Fibroblast of skin of right biceps (primary cell): ENCODE measurements at places on chromosomes 13 and 19.

DNA sequence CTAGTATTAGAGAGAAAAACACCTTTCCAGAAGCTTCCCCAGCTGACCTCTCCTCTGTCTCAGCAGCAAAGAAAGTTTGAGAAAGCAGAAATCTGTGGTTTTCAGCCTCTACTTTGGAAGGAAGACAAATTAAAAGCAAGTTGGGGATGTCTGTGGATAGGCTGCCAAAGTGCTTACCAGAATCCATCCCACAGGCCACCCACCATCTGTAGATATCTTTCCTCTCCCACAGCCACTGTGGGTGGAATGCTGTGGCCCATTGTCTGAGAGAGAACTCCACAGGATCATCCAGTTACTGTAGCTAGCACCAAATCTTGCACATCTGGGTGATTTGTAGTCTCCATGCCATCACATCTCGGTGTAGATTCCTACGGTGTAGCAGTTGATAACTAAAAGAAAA, 133.5 kb downstream of the DNAJC15 start:
- no peak for DNase-seq

- DNase-seq = no peak
These were observed 29.2 kb upstream of the FGF9 start for GRCh38 chr13:21641629-21642028.

- DNase-seq = no peak
These were observed 1.3 kb downstream of the ARHGAP45 start for GRCh38 chr19:1068009-1069001.

- no peak for DNase-seq
These were observed 668.1 kb downstream of the SLITRK5 start for GRCh38 chr13:88339271-88339741.

- no peak for DNase-seq
These were observed 4.3 kb downstream of the GDF15 start for GRCh38 chr19:18390065-18390907.

DNA sequence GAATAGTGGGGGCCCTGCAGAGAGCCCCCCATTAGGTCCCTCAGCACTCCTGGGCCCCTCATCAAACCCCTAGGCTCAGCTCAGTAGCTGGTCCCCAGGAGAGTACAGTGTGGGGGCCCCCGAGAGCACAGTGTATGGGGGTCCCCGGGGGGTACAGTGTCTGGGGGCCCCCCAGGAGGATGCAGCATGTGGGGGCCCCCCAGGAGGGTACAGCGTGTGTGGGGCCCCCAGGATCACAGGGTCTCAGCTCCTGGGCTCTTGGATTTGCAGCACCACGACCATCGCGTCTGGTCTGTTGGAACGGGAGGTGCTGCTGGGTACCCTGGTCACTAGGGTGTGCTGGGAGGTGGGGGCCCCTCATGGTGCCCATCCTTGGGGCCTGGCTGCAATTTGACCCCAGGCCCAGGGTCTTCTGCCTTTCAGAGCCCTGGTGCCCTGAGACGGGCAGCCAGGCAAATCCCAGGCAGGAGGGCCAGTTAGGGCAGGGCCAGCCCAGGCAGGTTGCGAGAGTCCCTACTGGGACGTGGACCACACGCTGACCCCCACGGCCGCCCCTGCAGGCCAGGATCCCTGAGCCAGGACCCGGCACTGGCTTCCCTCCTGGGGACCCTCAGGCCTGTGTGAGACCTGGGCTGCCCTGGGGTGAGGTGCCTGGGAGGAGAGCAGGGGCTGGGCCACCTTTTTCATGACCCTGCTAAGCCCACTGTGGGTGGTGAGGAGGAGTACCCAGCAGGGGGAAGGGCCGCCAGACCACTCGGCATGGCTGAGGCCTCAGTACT, 13.6 kb downstream of the CBARP start:
- no peak for DNase-seq

DNA sequence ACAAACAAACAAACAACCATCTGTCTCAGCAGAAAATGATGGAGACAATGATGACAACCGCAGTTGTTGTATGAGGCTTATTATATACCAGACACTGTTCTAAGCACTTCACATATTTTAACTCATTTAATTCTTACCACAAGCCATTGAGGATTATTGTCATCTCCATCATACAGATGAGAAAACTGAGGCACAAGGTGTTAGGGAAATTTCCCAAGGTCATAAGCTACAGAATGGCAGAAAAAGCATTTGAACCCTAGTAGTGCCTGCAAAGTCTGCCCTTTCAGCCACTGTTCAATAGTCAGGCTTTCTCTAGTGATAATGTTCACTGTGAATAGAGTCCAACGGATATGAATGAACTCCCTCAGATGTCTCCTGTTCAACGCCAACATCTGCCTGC, 60.1 kb downstream of the GPALPP1 start:
- DNase-seq = no peak

DNA sequence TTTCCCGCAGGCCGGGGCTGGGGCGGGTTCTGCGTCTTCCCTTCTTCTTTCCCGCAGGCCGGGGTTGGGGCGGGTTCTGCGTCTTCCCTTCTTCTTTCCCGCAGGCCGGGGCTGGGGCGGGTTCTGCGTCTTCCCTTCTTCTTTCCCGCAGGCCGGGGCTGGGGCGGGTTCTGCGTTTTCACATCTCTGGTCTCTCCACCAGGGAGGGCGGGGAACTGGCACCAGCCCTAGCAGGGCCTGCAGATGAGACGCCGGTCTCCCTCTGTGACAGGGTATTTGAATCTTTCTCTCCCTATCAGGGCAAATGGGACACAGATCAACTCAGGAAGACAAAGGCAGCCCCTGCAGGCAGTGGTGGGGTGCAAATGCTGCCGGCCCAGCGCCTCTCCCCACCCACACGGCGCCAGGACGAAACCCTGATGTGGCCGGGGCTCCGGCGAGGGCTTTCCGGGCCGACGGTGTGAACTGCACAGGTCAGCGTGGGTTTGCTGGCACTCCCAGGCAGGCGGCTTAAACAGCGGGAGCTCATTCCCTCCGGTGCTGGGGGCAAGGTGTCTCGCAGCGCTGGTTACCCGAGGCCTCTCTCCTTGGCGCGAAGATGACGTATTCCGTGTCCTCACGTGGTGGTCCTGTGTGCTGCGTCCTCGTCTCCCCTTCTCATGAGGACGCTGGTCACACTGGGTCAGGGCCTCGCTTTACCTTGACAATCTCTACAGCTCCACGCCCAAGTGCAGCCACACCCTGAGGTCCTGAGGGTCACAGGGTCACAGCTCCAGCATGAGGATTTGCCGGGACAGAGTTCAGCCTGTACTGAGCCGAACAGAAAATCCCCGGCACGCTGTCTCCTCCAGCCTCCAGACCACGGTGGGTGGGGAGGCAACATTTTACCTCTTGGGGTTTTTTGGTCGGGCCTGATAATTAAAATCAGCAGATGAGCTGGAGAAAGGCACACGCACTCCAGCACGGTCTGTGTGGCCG, 717 bp upstream of the C13orf46 start:
- no peak for DNase-seq

DNA sequence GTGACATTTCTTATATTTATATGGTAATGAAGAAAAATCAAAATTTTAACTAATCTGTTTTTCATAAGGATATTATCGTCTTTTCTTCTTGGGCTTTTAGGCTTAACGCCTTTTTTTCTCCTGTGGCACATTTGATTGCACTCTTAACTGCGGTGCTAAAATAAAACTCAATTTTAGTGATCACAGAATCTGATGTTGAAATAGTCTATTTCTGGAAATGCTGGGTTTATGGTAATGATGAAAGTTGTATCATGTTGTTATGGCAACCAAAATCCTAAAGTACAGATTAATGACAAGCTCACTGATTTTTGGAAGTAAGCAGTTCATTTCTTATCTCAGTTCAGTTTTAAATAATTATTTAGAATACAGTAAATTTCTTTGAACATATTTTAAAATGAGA, 85.3 kb downstream of the COG6 start:
- DNase-seq = no peak

DNA sequence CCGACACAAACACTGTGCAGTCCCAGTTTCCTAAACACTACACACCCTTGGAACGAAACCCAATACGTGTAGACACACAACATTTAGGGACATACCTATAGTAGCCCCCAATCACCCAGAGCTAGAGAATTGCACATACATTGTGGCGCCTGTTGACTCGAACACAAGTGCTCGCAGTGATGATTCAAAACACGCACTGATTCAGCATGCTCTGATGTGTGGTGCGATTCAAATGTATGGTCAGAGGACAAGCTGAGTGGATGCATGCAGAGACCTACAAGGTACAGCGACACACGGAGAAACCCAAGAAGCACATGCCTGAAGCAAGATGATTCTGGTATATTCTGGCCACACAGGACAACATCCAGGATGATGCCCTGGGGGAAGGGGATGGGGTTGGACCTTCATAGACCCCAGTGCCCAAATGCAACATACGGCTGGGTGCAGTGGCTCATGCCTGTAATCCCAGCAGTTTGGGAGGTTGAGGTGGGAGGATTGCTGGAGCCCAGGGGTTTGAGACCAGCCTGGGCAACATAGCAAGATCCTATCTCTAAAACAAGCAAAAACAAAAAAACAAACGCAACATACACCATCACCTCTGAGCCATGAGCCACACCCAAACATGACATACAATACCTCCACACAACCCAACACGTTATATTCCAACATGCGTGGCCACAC, 997 bp upstream of the KCNN4 start:
- DNase-seq = no peak

DNA sequence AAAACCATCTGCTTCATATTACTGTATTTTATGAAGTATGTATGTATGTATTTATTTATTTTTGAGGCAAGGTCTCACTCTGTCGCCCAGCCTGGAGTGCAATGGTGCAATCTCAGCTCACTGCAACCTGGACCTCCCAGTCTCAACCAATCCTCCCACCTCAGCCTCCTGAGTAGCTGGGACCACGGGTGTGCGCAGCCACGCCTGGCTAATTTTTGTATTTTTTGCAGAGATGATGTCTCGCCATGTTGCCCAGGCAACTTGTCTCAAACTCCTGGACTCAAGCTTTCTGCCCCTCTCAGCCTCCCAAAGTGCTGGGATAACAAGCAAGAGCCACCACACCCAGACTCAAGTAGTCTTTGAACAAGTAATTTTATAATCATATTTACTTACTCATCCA, 5.5 kb downstream of the KATNAL1 start:
- peak; percentile 39 for DNase-seq

- no peak for DNase-seq
These were observed 802.5 kb upstream of the SLITRK1 start for GRCh38 chr13:84684804-84685203.

DNA sequence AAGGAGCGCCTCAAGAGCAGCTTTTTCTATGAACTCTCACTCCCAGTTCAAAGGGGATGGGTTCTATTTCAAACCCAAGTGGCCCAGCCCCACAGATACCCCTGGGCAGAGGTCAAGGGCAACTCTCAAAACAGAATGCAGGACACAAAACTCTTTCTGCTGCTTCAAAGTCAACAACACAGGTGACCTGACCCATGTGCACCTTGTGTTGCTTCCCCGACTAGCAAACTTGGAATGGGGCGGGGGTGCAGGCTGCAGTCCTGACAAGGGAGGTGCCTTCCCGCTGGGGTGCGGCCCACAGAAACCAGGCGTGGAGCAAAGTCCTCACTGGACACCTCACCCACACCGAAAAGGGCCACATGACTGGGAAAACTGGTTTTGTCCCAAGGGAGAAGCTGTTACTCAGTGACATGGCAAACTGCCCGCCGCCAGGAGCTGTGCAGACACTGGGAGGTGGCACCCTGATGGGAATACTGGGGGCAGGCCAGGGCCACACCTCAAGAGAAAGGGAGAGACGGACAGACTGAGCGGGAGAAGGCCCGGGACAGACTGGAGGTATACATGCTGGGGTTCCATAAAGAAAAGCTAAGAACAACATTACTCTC, 17.4 kb downstream of the ZC3H4 start:
- no peak for DNase-seq

GRCh38 chr19:4556597-4557127, 2.8 kb downstream of the SEMA6B start:
- DNase-seq = peak; percentile 23

DNA sequence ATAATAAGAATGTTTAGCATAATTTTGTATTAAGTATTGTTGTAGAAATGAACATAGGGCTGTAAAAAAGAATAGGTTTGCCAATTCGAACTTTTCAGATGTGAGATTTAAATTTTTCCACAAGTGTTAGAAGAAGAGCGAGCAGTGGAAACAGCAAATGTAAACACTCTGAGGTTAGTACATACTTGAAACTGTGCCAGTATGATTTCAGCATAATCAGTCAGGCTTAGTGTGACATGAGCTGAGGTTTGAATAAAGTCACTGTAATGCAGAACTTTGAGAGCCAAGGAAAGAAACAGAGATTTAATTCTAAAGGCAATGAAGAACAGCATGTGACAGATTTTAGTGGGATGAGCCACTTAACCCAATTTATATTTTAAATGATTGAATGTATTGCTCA, 2166.4 kb downstream of the PCDH9 start:
- DNase-seq = peak; percentile 86

DNA sequence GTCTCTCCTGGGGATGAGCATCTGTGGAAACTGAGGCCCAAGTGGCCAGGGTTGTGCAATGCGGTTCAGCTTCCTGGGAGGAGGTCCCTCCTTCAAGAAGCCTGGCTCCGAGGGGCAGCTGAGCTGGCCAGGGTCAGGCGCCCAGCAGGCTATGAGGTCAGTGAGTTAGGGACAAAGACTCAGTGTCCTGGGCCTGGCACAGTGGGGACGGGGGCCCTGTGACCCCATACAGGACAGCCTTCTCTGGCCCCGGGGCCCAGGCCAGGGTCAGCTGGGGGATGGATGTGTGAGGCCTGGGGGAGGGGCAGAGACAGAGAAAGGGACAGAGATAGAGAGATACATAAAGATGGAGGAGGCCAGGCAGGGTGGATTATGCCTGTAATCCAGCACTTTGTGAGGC, 3.0 kb upstream of the IL12RB1 start:
- no peak for DNase-seq

GRCh38 chr19:10118960-10119359, 739 bp downstream of the EIF3G start:
- no peak for DNase-seq

GRCh38 chr19:17107546-17108452, 32.2 kb downstream of the MYO9B start:
- peak; percentile 95 for DNase-seq

- no peak for DNase-seq
These were observed at the start of gene PRR19 for GRCh38 chr19:42301646-42302203. TSS of gene PRR19 (plus strand) at chr19:42302132. CDS start at chr19:42309585, 7,453 bp downstream.

- no peak for DNase-seq
These were observed 44.0 kb upstream of the KPNA3 start for GRCh38 chr13:49836516-49836915.

DNA sequence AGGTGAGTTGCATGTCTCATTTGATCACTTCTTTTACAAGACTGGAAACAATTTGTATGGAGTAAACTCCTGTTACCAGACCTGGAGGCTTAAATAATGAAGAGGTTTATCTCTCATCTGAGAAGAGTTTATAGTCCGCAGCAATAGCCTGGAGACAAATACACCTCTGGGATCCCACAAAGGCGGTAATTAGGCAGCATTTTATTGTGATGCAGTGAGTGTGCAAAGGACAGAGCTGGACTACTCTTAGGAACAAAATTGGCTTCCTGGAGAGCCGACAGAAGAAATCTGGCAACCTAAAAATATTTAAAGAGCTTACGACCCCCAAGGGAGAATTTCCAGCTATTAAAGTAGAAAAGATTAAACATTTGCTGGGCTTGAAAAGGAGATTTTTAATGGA, 11.8 kb upstream of the KATNAL1 start:
- DNase-seq = no peak
